ENCODE measurements at places on chromosomes 11 and 22.

DNA sequence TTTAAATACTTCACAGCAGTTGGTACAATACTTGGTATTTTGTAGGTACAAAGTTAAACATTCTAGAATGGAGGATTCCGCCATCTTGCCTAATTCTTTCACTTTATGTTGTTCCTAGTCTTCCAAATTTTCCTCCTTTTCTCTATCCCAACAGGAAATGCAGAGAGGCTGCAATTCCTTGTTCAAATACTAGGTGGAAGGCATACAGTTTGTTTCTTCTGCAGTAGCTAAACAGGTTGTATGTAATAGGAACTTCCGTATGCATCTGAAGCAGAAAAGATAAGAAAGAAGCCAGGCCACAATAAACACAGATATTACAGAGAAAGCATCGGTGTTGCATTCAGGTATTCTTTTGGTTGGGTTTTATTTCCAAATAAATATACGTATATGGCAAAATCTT, 186.4 kb upstream of the MTMR2 start:
- DNase-seq = no peak

GRCh38 chr11:83000381-83000780, 71.3 kb downstream of the RAB30 start:
- DNase-seq = no peak

- no peak for DNase-seq
Measured at GRCh38 chr22:30044369-30044768, 35.9 kb upstream of the HORMAD2 start.

GRCh38 chr11:35326266-35326879, 93.0 kb downstream of the SLC1A2 start:
- DNase-seq = no peak

GRCh38 chr11:122271137-122271536, 155.1 kb upstream of the BLID start:
- no peak for DNase-seq

DNA sequence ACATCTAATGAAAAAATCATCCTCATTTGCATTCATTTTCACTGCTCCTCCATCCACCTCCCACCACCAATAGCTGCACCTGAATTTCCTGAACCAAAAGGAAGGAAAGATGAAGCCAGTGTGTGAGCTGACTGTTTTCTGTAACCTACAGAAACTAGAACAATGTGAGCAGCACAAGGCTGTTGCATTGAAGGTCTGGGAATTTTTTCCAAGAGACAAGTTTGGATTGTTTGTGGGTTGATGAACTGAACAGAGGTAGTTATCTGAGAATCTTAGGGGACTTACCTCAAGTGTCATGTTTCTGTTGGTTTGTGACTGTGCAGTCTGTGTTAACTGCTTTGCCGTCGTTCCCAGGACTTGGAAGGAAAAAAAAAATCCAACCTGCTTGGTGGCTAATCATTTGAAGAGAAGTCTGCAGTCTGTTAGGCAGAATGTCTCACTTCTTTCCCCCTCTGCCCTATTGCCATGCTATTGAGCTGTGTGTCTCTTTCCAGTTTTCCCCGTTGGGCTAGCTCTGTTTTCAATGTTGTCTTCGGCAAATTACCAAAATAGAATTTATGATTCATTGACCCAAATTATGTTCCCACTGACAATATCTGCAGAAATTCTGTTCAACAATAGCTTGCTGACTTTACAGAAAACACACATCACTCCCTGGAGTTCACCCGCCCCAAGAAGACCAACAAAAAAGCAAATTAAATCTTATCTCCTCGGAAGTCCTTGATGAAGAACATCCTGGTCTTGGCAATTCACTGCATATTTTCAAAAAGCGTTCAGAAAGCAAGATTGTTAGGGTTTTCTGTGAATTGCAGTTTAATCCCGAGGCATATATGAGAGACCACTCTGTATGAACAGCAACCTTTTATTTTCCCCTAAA, 76.0 kb downstream of the SC5D start:
- DNase-seq = no peak

DNA sequence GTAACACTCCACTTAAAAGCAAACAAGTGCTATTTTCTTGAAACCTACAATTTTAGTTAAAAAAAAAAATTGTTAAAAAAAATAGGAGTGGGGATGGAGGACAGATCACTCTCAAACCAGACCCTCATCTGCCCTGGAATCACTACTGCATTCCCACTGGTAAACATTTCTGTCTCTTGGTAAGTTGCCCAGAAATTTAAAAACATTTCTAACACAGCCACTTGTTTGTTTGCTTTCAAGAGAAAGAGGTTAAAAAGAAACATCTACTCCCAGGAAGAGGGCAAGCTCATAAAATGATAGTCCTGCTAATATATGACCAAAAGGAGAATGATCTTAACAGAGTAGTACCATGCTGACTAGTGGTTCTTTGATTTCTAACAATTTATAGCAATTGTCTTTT, 83.3 kb downstream of the SGSM3 start:
- no peak for DNase-seq

GRCh38 chr11:6606471-6607189, 3.1 kb downstream of the ILK start:
- peak; percentile 63 for DNase-seq

GRCh38 chr11:78331711-78332110, 85.9 kb downstream of the GAB2 start:
- no peak for DNase-seq

DNA sequence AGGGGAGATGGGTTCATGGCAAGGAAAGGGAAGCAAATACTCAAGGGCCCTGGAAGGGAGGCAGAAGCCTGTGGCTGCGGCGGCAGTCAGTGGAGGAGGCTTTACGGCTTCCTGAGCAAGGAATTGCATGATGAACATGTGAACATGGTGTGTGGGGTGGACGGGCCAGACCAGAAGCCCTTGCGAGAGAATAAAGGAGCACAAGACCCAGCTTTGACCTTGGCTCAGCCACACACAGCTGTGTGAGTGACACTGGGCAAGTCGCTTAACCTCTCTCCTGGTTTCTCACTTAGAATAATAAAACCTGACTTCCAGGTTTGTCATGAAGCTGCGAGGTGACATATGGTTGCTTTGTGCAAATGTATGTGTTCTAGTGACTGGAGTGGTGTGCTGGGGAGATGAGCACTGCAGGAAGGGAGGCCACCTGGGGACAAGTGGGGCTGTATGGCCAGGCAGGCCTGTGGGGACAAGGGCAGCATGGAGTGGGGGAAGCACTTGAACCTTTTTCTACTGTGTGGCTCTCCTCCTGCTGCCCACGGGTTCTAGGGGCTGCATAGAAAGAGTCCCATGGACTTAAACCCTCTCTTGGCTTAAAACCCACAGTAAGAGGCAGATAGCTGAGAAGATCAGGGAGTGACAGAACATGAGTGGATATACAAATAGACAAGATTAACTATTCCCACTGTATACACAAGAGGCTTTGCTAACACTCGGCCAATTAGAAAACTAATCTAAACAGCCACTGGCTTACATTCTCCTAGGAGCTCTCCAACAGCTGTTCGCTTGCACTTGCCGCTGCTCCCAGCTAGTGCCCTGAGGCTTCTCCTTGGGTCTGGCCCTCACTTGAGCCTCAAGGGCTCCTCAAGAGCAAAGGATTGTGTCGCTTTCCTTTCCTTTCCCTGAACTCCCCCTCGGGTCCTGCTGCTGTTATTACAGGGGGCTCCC, 67.3 kb upstream of the CDON start:
- DNase-seq = no peak

DNA sequence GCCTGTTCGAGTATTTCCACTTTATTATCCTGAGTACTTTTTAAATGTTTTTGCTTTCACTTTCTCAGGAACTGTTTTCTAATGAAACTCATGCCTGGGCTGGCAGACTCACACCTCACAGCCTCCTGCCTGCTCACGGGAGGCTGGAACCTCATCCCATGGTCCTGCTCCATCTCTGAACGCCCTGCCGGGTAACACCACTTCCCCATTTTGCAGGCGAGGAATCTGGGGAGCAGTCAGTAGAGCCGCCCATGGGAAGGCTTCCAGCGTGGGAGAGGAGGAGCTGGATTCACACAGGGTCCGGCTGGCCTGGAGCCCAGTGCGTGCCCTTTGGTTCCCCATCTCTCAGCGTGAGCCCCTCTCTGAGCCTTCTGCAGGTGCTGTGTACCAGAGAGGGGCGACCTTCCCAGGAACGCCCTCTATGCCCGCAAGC, 53.6 kb downstream of the SCUBE1 start:
- no peak for DNase-seq

DNA sequence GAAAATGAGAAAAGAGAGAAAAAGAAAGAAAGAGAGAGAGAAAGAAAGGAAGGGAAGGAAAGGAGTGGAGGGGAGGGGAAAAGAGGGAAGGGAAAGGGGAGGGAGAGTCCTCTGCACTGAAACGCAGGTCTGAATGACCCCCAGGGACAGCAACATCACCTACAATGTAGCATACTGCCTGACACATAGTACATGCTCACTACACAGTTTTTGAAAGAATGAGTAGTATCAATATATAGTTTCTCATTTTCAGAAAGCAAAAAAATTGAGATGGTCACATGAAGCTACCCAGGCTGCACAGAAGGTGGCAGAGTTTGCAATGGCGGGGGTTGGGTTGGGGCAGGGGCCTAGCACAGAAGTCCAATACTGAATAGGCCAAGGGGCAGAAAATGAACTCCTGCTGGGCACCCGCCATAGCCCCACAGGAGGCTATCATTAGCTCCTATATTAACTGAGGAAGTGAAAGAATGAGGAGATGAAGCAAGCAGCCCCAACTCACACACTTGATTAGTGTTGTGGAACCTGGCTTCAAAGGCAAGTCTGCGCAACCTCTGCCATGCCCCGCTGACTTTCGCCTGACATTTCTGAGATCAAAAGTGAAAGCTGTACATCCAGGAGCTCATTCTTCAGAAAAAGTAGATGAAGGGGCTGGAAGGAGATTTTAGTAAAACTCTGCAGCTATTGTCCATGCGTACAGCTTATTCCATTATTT, 241.2 kb upstream of the SYN3 start:
- DNase-seq = peak; percentile 82

DNA sequence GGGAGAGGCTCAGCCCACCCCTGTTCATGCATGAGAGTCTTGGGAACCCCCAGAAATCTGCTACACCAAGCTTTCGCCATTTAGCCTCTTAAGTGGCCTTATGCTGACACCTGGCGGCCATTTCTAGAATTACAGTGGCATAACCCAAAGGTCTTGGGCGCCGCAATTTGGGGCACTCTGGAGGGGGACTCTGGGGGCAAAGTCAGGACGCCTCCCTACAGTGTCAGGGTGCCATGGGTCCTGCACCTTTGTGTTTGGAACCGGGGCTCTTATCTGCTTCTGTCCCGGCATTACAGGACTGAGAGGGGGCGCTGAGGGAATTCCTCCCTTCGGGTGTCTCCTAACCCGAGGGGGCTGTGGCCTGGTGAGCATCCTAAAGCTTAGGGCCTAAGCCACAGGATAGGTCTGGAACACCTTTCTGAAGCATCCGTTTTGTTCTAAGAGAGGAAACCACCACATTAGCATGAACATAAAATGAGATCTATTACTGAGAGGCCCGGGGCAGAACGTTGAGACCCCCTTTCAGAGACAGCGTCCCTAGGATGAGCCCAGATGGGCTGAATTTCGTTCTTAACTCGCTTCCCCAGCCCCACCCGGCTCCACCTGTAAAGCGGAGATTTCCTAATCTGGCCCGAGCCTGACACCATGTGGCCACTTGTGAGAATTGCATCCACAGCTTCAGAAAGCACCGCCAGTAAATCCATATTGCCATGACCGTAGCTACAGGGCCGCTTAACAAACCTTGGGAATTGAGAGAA, 9.3 kb downstream of the INS start:
- peak; percentile 55 for DNase-seq

DNA sequence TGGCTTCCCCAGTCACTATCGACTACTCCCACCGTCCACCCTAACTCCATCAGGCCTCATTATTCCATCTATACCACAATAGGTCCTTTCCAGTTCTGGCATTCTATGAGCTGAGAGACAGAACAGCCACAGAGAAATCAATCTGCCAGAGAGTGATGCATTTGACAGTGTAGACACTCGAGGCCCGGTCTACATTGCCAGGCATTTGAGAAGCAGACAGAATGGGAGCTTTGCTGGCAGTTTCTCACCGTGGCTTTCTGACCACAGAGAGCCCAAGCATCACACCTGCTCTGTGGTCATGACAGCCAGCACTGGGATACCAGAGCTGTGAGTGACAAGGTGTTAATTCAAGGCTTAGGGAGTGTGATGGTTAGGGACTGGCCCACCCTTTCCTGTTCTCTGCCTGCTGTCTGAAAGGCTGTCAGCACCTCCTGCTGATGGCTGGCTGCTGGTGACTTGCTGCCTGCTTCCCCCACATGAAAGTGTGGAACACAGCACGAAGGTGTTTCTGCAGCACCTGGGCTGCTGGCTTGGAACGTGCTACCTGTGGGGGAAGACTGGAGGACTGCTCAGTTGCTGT, 137.8 kb downstream of the KIRREL3 start:
- no peak for DNase-seq

DNA sequence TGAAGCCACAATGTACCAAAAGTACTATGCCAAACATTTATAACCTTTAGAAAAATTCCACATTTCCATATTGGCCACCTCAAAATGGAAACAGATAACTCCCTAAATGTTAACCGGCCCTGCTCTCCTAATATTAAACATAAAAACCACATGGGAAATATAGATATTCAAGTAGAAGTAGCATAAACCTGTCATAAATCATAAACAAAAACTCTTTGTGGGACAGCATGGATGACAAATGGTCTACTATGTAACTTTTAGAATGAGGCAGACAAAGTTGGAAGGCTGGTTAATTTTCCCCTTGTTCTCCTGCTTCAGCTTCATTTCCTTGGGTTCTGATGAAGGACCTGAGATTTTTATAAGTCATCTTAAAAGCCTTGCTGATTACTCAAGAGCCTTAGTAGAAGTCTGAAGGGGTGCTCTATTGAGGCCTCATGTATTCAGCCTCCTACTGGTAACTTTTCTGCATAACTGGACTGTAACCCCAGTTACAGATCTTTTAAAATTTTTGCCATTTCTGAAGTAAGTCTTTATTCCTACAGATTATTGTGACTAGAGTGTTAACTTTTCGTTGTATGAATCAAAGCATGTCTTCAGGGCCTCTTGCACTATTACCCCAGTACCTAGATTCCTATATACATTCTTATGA, 116.4 kb downstream of the STIM1 start:
- DNase-seq = no peak

DNA sequence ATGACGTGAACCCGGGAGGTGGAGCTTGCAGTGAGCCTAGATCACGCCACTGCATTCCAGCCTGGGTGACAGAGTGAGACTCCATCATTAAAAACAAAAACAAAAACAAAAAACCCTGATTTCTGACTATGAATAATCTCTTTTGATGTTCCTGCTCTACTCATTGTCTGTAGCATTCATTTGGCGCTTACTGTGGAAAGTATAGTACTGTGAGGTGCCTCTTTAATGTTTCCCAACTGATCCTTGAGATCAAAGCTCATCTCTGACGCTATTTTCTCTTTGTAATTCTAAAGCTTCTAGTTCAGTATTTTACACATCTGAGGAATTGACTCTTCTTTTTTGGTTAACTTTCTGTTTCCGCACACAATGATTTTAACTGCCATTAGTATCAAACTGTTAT, 60.0 kb downstream of the GRK3 start:
- no peak for DNase-seq

- DNase-seq = no peak
Measured at GRCh38 chr11:2382936-2383851, 6.1 kb downstream of the CD81 start.

- no peak for DNase-seq
Measured at GRCh38 chr22:30016596-30016995, 63.7 kb upstream of the HORMAD2 start.

- DNase-seq = no peak
Measured at GRCh38 chr22:20092477-20092854, 12.4 kb downstream of the DGCR8 start.

Measured in stimulated activated naive B cell treated with anti-CD40 and anti-IgM and Interleukin-4, amounts not matched to agents 10 μg/mL and 1 μg/mL and 100 μg/mL, for 72 hours (primary cell).